ENCODE measurements at places on chromosomes 1 and 21. TPM values are rescaled to one million over a fixed set of nuclear protein-coding genes. Genes with fewer than 3 reads are reported as not detected.

Gene ZNF496
- total RNA-seq = 19.2 TPM

Gene C1orf167
- not detected for total RNA-seq

Gene KRTAP19-3
- total RNA-seq = not detected

Gene PRAMEF27
- not detected for total RNA-seq

Gene SYPL2
- total RNA-seq = 0.17 TPM

Gene FNDC5
- 0.35 TPM for total RNA-seq

Gene PDC
- not detected for total RNA-seq

Gene LIPI
- total RNA-seq = not detected

Gene DDR2
- total RNA-seq = 0.51 TPM

Gene MGST3
- total RNA-seq = 182 TPM

Gene STIL
- 10.9 TPM for total RNA-seq

Gene PRAMEF9
- not detected for total RNA-seq

Gene MATN1
- total RNA-seq = 0.08 TPM

Gene FAM72B
- 5.5 TPM for total RNA-seq

Gene CNR2
- not detected for total RNA-seq

Gene SLC45A1
- 11.2 TPM for total RNA-seq

Gene RUNX3
- total RNA-seq = 7.0 TPM

Gene ZBED6
- total RNA-seq = 1.9 TPM

Gene USH2A
- total RNA-seq = under 0.01 TPM

Gene JAM2
- 0.06 TPM for total RNA-seq

Gene HES2
- total RNA-seq = 5.2 TPM

Gene AHCYL1
- 49.4 TPM for total RNA-seq

Gene PPFIA4
- total RNA-seq = 0.34 TPM

Gene NLRP3
- not detected for total RNA-seq

Gene CD1C
- not detected for total RNA-seq

Gene MIXL1
- not detected for total RNA-seq

Gene DCDC2B
- not detected for total RNA-seq

Gene SFN
- 543 TPM for total RNA-seq

Gene EPHA10
- total RNA-seq = 1.4 TPM

Gene ZNF436
- 5.2 TPM for total RNA-seq

Gene RGS21
- not detected for total RNA-seq

Gene ROR1
- 10.5 TPM for total RNA-seq

Gene SPATA45
- total RNA-seq = 0.42 TPM

Gene OPTC
- total RNA-seq = not detected
